ENCODE measurements at places on chromosomes 3 and 15.

DNA sequence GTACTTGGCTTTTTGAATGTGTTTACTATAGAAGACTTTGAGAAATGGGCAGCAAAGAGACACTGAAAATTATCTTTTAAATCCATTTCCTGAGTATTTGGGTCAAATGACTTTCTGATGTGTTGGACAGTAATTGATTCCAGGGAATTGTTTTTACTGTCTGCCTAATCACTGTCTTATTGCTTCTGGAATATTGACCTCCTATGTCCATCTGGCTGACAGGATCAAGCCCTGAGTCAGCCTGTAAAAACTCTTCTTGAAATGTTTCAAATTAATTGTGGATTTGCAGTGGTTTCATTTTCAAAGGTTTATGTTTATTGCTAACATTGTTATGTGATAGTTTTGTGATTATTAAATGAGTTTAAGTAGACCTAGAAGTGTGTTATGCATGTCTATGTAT lies 50.6 kb upstream of the MLF1 start:
- no peak for DNase-seq

GRCh38 chr15:31223478-31224350 lies 102.9 kb upstream of the KLF13 start:
- DNase-seq: no peak

GRCh38 chr15:95836536-95836935 lies 494.0 kb upstream of the NR2F2 start:
- DNase-seq: no peak

GRCh38 chr3:98984024-98984423 lies 82.5 kb upstream of the DCBLD2 start:
- DNase-seq: no peak

DNA sequence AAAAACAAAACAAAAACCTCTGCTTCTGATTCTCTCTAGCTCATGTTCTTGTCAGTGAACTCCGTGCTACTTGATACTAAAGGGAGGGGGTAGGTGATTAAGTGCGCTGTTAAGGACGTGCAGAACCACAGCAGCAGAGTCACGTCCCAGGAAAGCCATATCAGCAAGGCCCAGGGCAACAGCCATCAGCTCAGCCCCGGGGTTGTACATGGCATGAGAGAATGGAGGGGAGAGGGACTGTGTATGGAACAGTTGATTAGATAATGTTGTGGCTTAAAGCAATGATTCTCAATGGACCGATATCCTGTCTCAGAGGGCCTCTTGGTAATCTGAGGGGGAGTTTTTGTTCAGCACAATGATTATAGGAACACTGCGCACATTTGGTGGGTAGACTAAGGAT lies 27.6 kb downstream of the C2CD4A start:
- no peak for DNase-seq

DNA sequence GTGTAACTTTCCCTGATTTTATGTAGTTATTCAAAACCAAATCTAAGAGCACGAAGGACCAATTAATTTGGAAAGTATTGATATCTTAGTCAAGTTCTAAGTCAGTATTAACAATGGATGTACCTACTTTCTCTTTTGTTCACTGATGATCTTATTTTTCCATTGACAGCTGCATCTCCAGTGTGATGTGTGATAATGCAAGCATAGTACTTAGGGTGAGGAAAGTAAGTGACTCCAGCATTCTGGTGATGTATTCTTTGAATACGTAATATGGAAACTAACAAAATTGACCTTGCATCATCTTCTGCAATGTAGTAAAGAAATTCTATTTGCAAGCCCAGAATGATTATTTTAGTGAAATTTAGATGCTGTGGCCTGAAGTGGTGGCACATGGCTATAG lies 22.4 kb downstream of the FBXW12 start:
- DNase-seq: no peak
